ENCODE measurements at places on chromosomes 13 and 19.

- DNase-seq, result no peak
These were observed 541.4 kb upstream of the SLITRK5 start for GRCh38 chr13:87129602-87130300.

DNA sequence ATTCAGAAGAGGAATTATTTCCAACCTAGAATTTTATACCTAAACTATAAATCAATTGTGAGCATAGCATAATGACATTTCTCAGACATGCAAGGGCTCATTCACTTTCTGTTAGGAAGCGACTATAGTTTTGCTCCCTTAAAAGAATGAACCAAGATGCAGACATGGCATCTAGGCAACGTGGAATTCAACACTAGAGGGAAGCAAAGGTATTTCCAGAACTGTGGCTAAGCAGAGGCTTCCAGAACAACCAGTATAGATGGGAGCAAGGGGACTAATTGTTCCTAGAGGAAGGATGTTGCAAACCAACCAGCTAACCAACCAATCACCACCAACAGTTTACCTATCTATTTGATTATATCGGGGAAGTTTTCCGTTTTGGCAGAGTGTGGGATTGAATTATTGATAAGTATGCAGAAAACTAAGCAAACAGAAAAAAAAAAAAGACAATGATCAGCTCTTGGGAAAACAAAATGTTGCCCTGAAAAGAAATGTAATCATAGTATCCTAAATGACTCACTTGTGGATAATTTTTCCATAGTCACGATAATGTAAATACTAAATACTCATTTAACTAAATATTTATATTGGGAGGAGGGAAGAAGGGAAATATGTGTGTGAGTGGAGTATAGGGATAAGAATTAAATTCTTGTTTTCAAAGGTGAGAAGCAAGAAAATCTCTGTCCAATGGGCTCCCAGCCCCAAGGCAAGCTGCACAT, 21.1 kb downstream of the ARL11 start:
- DNase-seq, result no peak

DNA sequence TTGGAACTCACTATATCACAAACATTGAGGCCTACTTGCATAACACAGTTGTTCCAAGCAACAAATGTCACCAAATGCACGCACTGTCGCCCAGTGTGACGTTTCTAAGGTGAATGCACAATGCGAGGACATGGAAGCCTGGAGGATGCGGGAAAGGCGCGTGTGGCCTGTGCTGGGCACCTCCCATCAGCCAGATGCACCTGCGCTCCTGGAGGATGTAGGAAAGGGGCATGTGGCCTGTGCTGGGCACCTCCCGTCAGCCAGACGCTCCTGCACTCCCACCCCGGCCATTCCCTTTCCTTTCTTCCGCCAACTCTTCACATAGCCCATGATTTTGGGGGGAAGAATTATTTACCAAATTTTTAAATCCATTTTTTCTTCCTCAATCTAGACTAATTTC, 202.4 kb upstream of the SOX1 start:
- DNase-seq, result peak; percentile 34

DNA sequence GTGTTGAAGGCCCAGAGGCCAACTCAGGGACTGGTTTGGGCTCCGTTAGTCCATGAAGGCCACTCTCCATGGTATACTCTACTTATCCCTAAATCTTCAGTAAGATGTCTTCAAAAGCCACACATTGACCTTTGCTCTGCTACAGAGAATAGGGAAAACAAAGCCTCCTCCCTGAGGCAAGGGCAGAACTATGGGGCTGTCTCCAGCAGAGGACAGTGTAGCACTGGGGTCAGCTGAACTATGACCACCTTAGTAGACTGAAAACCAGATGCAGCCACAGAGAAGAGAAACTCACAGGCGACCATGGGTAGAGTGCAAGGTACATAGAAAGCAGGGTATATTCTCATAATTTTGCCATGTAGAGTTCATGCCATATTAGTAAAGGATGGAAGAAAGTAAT, 587.4 kb downstream of the LMO7 start:
- no peak for DNase-seq

- DNase-seq, result no peak
These were observed 1.7 kb downstream of the MLLT1 start for GRCh38 chr19:6278051-6278450.

Data from left lung (tissue), 14 donors.